ENCODE measurements at places on chromosomes 12 and 14. TPM values are rescaled to one million over a fixed set of nuclear protein-coding genes. Genes with fewer than 3 reads are reported as not detected.

The CCDC38 gene
- total RNA-seq, result 0.09 TPM

The TRIM9 gene
- total RNA-seq, result 0.49 TPM

The DCN gene
- 2,074 TPM for total RNA-seq

The LAG3 gene
- 0.18 TPM for total RNA-seq

The PMCH gene
- not detected for total RNA-seq

The LACRT gene
- not detected for total RNA-seq

The PLXNC1 gene
- 11.7 TPM for total RNA-seq

The PMEL gene
- 0.62 TPM for total RNA-seq

DNA sequence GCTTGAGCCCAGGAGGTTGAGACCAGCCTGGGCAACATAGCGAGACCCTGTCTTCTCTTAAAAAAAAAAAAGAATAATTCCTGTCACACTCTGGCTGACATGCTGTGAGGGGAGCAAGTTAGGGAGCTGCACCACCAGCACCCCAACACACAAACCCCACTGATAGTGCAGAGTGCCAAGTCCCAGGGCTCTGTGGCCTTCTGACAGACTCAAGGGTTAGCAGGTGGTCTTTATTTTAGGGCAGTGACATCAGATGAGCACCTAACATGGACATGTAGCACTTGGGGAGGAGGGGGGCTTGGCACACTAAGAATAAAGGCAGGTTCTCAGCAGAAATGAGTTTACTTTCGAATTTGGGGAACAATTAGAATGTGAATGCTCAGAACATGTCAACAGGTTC is 6.8 kb downstream of the USP5 start:
- no peak overlapping the region for H3K4me3 ChIP-seq
- H3K27ac ChIP-seq, result peak overlapping the region; percentile 75
- DNase-seq, result peak; percentile 50
- H3K36me3 ChIP-seq, result peaks cover 90% of the 10 kb centered on the region
- no peaks in the 10 kb centered on the region for H3K27me3 ChIP-seq
- H3K4me1 ChIP-seq, result peaks cover 10% of the 10 kb centered on the region

GRCh38 chr12:119659289-119659897 is 8.5 kb upstream of the PRKAB1 start:
- DNase-seq, result no peak
- H3K4me1 ChIP-seq, result no peaks in the 10 kb centered on the region
- no peak overlapping the region for H3K4me3 ChIP-seq
- H3K27me3 ChIP-seq, result no peaks in the 10 kb centered on the region
- no peak overlapping the region for H3K27ac ChIP-seq
- H3K36me3 ChIP-seq, result no peaks in the 10 kb centered on the region

GRCh38 chr14:106619606-106620005 is 1093.2 kb downstream of the TMEM121 start:
- H3K4me1 ChIP-seq, result no peaks in the 10 kb centered on the region
- H3K27me3 ChIP-seq, result no peaks in the 10 kb centered on the region
- no peak for DNase-seq
- H3K27ac ChIP-seq, result no peak overlapping the region
- H3K36me3 ChIP-seq, result no peaks in the 10 kb centered on the region

DNA sequence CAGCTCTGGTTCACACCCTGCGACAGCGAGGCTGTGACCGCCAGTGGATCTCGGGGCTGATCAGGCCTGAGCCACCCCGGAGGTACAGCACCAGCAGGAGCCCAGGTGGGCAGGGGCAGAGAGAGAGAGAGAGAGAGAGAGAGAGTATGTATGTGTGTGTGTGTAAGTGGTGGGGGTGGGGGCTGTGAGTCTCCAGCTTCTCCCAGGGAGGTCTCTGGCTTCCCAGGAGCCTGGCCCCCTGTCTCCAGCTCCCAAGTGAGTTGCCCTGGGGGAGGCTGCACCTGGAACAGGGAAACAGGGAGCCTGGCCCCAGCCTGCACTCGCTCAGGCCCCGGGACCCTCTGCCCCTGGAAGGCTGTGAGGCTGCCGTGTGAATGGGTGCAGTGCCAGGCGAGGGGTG is 2.0 kb downstream of the C14orf180 start:
- peak overlapping the region; percentile 45 for H3K27ac ChIP-seq
- H3K4me3 ChIP-seq, result peak overlapping the region; percentile 31
- no peak for DNase-seq

GRCh38 chr14:101480747-101481530 is 80.4 kb upstream of the DIO3 start:
- peak; percentile 31 for DNase-seq
- no peaks in the 10 kb centered on the region for H3K36me3 ChIP-seq
- H3K27me3 ChIP-seq, result peaks cover 17% of the 10 kb centered on the region
- H3K4me3 ChIP-seq, result no peak overlapping the region
- H3K27ac ChIP-seq, result no peak overlapping the region

- peaks cover 2% of the 10 kb centered on the region for H3K4me1 ChIP-seq
- H3K27ac ChIP-seq, result no peak overlapping the region
- H3K36me3 ChIP-seq, result no peaks in the 10 kb centered on the region
- no peaks in the 10 kb centered on the region for H3K27me3 ChIP-seq
- DNase-seq, result peak; percentile 48
Measured at GRCh38 chr12:19624491-19624890, 185.2 kb downstream of the AEBP2 start.

GRCh38 chr14:105076805-105077648 is 11.8 kb upstream of the GPR132 start:
- no peak overlapping the region for H3K4me3 ChIP-seq
- no peak overlapping the region for H3K27ac ChIP-seq
- H3K4me1 ChIP-seq, result peaks cover 35% of the 10 kb centered on the region

- DNase-seq, result no peak
- peaks cover 27% of the 10 kb centered on the region for H3K36me3 ChIP-seq
- H3K27ac ChIP-seq, result peak overlapping the region; percentile 97
- peaks cover 29% of the 10 kb centered on the region for H3K4me1 ChIP-seq
- no peaks in the 10 kb centered on the region for H3K27me3 ChIP-seq
Measured at GRCh38 chr12:56724701-56724971, 463 bp downstream of the NACA start.

DNA sequence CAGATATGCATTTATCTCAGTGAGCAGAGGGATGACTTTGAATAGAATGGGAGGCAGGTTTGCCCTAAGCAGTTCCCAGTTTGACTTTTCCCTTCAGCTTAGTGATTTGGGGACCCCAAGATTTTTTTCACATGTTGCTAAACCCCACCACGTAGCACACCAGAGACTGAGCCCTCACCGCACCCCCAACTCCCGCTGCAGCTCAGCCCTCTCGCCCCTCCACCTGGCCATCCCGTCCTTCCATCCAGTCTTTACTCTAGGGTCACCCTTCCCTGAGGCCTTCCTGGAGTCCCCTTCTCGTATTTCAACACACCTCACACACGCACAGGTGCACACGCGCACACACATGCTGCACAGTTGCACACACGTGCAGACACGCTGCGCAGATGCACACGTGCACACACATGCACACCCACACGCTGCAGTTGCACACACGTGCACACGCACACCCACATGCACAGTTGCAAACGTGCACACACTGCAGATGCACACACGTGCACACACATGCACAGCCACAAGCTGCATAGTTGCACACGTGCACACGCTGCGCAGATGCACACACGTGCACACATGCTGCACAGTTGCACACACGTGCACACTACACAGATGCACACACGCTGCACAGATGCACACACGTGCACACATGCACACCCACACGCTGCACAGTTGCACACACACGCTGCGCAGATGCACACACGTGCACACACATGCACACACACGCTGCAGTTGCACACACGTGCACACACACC is 30.0 kb downstream of the HSP90AA1 start:
- DNase-seq, result no peak
- H3K27ac ChIP-seq, result no peak overlapping the region
- peaks cover 21% of the 10 kb centered on the region for H3K36me3 ChIP-seq
- H3K4me3 ChIP-seq, result no peak overlapping the region
- H3K4me1 ChIP-seq, result no peaks in the 10 kb centered on the region

DNA sequence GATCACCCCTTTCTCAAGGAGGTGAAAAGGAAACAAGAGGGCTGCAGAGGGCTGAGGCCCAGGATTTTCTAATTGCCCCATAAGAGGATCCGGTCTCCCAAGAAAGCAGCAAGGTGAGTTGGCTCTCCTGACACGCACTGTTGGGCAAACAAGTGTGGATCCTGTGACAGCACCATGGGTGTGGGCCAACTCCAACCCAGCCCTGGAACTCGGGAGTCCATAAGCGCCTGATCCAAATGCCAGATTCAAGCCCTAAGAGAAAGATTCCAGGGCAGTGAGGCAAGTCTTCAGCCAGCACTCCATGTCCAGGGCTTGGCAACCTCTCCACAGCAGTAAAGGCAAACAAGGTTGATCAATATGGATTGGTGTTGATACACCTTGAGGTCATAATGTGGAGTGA is 33.1 kb downstream of the KCNA5 start:
- no peak overlapping the region for H3K27ac ChIP-seq
- DNase-seq, result no peak
- no peak overlapping the region for H3K4me3 ChIP-seq
- H3K27me3 ChIP-seq, result no peaks in the 10 kb centered on the region
- H3K4me1 ChIP-seq, result peaks cover 14% of the 10 kb centered on the region
- H3K36me3 ChIP-seq, result no peaks in the 10 kb centered on the region

DNA sequence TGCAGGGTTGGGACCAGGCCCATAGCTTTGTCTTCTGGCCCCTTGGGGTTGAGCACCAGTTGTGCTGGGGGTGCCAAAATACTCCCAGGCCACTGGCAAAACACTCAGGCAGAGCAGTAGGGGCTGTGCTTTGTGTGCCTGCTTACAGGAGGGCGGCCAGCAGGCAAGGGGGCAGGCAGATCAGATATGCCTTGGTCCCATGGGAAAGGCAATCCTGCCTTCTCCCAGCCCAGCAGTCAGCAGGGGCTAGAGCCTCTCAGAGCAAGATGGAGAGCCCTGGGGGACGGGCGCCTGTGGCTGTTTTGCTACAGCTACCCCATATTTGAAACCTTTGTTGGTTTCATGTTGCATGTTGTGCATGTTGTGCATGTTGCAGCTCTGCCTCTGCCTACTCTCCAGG is 36.2 kb upstream of the TMX1 start:
- no peak overlapping the region for H3K27ac ChIP-seq
- no peak for DNase-seq
- H3K4me1 ChIP-seq, result no peaks in the 10 kb centered on the region

- H3K4me3 ChIP-seq, result no peak overlapping the region
- no peaks in the 10 kb centered on the region for H3K36me3 ChIP-seq
- peaks cover 9% of the 10 kb centered on the region for H3K4me1 ChIP-seq
- H3K27me3 ChIP-seq, result no peaks in the 10 kb centered on the region
- H3K27ac ChIP-seq, result no peak overlapping the region
Measured at GRCh38 chr12:104695453-104696148, 238.9 kb downstream of the CHST11 start.

- no peak overlapping the region for H3K27ac ChIP-seq
- no peak overlapping the region for H3K4me3 ChIP-seq
- H3K36me3 ChIP-seq, result no peaks in the 10 kb centered on the region
- H3K4me1 ChIP-seq, result no peaks in the 10 kb centered on the region
Measured at GRCh38 chr14:78154827-78155226, 15.3 kb upstream of the NRXN3 start.

DNA sequence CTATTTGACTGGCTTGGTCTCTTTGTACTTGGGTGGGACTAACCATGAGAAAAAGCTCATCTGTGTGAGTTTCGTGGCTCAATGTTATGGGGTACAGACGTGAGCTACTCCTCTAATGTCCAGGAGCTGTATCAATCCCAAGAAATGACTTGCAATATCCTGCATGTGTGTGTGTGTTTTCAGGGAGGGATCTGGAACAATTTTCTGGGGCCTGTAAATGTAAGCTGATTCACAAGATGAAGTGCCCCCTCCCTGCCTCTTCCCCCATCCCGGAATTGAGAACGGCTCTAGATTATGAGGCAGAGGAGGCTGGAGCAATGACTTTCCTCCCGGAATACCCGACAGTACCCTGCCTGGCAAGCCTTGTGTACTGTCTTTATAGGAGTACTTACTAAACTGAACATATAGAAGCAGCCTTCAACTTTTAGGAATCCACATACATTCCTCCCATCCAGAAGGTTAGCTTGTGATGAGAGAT is 53.9 kb downstream of the TMX1 start:
- DNase-seq, result peak; percentile 74
- no peaks in the 10 kb centered on the region for H3K27me3 ChIP-seq
- peak overlapping the region; percentile 26 for H3K27ac ChIP-seq
- H3K36me3 ChIP-seq, result no peaks in the 10 kb centered on the region
- no peak overlapping the region for H3K4me3 ChIP-seq

GRCh38 chr14:101222362-101223070 is 319.0 kb upstream of the RTL1 start:
- H3K4me1 ChIP-seq, result peaks cover 51% of the 10 kb centered on the region
- no peak overlapping the region for H3K27ac ChIP-seq
- no peaks in the 10 kb centered on the region for H3K27me3 ChIP-seq
- no peaks in the 10 kb centered on the region for H3K36me3 ChIP-seq
- no peak overlapping the region for H3K4me3 ChIP-seq
- DNase-seq, result peak; percentile 63

DNA sequence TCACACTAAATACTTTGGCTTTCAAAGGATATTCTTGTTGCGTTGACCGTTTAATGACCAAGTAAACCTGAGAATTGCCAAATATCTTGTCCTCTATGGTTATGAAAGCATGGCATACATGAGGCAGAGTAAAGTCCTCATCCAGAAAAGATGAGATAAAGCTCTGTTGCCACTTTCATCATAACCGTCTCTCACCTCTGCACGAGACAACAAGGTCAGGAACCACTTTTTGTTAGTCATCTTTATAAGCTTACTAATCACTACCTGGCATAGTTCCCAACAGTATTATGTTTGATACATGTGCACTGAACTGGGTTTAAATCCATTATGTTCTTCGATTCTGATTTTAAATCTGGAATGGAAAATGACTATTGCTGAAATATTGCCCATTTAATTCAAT is 31.3 kb downstream of the PTPRB start:
- H3K27me3 ChIP-seq, result peaks cover 13% of the 10 kb centered on the region
- H3K27ac ChIP-seq, result no peak overlapping the region
- no peak for DNase-seq
- peaks cover 8% of the 10 kb centered on the region for H3K4me1 ChIP-seq
- H3K36me3 ChIP-seq, result no peaks in the 10 kb centered on the region

DNA sequence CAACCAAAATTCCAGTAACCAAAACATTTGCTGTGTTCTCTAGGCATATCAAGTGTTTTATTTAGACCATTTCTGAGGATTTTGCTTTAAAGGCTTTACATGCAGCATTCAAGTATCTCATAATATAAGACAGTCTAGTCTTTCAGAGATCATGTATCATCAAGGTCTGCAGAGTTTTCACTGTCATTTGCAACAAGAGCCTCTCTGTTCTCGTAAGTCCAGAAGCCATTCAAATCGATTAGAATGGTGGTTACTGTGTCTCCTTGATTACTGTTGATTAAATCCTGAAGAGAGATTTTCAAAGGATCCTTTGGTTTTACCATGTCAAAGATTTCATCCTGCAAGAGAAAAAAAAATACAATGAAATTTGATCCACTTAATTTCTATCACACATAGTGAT is 36.3 kb downstream of the PPP2R3C start:
- no peak for DNase-seq
- H3K27me3 ChIP-seq, result no peaks in the 10 kb centered on the region
- no peak overlapping the region for H3K4me3 ChIP-seq
- peaks cover 17% of the 10 kb centered on the region for H3K36me3 ChIP-seq

Data from muscle of leg (tissue), 16 donors.